ENCODE measurements at places on chromosomes 1 and 21.

DNA sequence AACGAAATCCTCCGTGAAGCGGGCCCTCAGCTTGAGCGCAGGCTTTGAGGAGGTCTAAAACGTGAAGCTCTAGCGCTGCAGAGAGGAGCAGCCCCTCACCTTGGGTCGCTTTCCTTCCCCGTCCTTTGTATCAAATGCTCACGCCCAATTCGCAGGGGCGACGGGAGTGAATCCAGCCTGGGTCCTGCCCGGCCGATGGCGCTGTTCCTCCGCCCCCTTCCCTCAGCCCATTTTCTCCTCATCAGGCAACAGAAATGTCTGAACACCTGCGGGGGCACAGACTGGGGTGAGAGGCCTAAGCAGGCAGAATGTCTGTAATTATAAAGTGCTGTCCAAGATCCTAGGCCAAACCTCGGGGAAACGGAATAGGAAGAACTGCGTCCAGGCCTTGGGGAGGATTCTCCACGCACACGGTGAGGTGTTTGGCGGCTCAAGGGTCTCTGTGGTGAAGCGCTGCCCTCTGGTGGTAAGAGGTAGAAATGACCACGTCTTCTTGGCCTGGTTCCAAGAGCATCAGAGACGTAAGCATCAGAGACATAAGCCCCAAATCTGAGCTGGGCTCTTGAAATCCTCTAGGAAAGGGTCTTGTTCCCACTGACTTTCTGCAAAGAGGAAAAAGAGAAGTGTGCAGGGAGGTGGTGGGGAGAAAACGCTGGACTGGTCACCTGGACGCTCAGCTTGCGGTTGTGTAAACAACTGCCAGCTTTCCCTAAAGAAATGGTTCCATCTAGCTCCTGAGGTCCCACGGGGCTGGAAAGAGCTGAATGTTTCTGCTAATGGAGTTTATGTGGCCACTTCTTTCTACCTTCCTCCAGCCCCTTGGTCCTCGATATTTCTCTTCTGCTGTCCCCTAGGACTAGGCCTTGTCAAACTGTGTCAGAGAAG, 92.1 kb upstream of the CD53 start:
- DNase-seq, result peak; percentile 23

DNA sequence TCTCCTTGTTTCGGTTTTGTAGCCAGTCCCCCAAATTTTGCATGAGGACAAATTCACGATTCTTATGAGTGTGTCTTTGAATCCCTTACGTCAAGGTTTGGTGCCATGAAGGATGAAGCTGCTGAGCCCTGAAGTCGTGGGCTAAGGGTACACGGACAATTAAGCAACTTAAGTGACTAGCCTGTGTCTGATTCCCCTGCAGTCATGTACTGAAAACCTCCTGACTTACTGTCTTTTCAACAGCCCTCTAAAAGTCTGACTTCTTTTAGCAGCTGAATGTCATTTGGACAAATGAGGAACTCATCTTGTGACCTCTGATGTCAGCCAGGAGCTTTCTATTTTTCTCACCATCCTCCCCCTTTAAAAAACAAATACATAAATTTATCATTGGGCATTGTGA, 27.1 kb upstream of the C1orf105 start:
- no peak for DNase-seq

- DNase-seq, result peak; percentile 77
Observed at GRCh38 chr1:234611225-234611846, 1.4 kb upstream of the IRF2BP2 start.

DNA sequence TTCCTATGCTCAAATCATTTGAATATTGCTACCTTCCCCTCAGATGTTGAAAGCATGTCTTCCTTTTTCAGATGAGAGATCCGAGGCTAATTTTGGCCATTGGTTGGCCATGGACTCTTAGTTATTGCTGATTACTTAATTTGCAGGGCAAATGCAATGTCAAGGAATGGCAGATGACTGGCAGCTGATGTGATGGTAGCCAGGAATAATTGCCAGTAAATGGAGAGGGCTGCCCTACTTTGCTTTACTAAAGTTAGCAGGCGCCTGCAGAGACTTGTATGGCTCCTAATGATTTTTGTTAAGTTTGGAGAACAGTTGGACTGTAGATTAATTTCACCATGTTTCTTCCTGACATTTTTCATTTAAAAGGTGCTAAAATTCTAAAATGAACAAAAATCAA, 128.9 kb downstream of the XCL2 start:
- DNase-seq, result no peak

- no peak for DNase-seq
Observed at GRCh38 chr1:202579806-202580205, 130.4 kb downstream of the SYT2 start.

DNA sequence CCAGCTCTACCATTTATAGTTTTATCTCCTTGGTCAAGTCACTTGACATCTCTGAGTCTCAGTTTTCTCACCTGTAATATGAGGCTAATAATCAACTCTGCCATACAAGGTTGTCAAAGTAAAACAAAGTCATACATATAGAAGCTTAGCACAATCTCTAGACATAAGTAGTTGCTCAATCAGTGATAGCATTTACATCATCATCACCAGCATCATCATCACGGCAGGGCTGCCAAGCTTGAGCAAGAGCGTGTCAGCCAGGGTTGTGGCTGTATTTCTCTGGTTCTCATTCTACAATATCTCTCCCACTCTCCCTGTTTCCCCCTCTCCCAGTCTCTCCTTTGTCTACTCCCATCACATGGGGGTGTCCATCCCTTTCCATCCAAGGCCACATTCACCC, 41.7 kb upstream of the COA6 start:
- DNase-seq, result no peak

Measured in left renal cortex interstitium (tissue), 4 donors.